ENCODE measurements at places on chromosomes 2 and 18. TPM values are rescaled to one million over a fixed set of nuclear protein-coding genes. Genes with fewer than 3 reads are reported as not detected.

OBSL1 gene
- 38.2 TPM for total RNA-seq

NABP1 gene
- total RNA-seq: 137 TPM

TDRD15 gene
- 0.07 TPM for total RNA-seq

UCN gene
- 5.0 TPM for total RNA-seq

DOK6 gene
- 1.0 TPM for total RNA-seq

- H3K4me3 ChIP-seq: no peak overlapping the region
- no peaks in the 10 kb centered on the region for H3K27me3 ChIP-seq
- peak; percentile 79 for DNase-seq
- no peaks in the 10 kb centered on the region for H3K36me3 ChIP-seq
- H3K27ac ChIP-seq: peak overlapping the region; percentile 21
- H3K4me1 ChIP-seq: peaks cover 32% of the 10 kb centered on the region
Measured at GRCh38 chr2:43210467-43211303, 15.7 kb downstream of the ZFP36L2 start.

DNA sequence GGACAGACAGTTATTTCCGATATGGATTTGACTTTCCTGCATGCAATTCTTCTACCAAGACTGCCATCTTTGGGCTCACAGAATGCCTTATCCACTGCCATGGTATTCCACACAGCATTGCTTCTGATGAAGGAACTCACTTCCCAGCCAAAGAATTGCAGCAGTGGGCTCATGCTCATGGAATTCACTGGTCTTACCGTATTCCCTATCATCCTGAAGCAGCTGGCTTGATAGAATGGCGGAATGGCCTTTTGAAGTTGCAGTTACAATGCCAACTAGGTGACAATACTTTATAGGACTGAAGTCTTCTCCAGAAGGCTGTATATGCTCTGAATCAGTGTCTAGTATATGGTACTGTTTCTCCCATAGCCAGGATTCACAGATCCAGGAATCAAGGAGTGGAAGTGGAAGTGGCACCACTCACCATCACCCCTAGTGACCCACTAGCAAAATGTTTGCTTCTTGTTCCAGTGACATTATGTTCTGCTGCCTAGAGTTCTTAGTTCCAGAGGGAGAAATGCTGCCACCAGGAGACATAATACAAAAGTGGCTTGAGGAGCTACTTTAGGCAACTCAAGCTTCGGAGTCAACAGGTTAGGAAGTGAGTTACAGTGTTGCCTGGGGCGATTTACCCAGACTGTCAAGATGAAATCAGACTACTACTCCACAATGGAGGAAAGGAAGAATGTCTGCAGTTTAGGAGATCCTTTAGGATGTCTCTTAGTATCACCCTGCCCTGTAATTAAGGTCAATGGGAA lies 23.8 kb upstream of the SMAD4 start:
- no peaks in the 10 kb centered on the region for H3K27me3 ChIP-seq
- peak; percentile 39 for DNase-seq
- H3K4me1 ChIP-seq: no peaks in the 10 kb centered on the region
- no peak overlapping the region for H3K4me3 ChIP-seq

DNA sequence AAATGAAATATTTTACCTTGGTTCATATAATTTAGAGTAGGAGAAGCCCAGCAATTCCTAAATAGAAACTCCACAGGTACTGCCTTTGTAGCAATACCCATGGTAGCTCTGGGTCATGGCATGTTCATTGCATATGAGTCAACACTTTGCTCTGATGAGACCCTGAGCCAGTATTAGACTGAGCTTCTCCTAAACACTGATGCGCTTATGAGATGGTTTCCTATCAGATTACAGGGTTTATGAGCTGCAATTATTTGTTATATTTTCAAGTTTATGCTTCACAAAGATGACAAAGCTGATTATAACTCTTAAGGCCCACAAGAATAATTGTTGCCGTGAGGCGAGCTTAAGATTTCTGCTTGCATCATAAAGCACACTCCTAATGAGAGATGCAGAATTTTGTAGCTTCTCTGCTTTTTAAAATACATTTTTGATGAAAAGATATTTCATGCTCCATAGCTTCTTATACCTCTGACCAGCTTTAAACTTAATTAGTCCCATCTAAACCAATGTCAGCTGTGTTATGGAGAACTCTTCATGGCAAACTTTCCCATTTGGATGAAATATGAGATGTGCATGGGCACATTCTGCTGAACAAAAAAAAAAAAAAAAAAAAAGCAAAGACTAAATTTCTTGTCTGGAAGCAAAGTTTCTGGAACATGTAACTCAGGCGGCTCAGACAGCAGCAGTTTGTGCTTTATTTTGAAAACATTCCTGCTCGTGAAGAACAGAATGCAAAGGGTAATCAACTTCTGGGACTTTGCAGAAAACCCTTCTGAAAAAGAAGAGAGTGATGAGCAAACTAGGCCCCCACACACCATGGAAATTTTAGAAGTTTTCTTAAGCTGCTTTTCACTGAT lies 162.6 kb downstream of the KCNE4 start:
- no peaks in the 10 kb centered on the region for H3K27me3 ChIP-seq
- no peak overlapping the region for H3K4me3 ChIP-seq
- DNase-seq: no peak

DNA sequence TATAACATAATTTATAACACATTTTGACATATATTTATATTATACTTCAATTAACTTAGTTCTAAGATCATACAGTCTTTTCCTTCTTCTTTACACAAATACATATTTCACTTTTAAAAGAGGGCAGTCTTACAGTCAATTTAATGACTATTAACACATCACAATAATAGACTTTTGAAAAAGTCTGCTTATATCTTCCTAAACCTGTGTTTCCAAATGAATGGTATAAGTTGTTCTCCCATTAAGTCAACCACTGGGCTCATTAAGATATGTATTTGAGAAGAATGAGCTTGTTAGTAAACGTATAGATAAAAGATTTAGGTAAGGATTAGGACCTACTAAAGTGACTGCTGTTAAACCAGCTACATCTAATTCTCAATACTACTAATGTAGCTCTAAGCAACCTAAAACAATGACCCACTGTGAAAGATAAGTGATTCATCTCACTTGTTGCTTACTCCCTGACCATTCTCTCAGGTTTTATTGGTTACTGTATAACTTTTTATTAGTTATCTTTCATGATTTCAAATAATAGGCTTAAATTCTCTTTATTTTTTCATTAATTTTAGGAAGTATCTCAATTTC lies 27.0 kb downstream of the SLC40A1 start:
- no peak for DNase-seq
- H3K36me3 ChIP-seq: peaks cover 2% of the 10 kb centered on the region
- H3K4me1 ChIP-seq: no peaks in the 10 kb centered on the region

GRCh38 chr2:85593023-85593422 lies 2.5 kb upstream of the RNF181 start:
- no peaks in the 10 kb centered on the region for H3K27me3 ChIP-seq
- no peak for DNase-seq
- H3K27ac ChIP-seq: peak overlapping the region; percentile 97
- peaks cover 65% of the 10 kb centered on the region for H3K4me1 ChIP-seq
- H3K4me3 ChIP-seq: no peak overlapping the region

DNA sequence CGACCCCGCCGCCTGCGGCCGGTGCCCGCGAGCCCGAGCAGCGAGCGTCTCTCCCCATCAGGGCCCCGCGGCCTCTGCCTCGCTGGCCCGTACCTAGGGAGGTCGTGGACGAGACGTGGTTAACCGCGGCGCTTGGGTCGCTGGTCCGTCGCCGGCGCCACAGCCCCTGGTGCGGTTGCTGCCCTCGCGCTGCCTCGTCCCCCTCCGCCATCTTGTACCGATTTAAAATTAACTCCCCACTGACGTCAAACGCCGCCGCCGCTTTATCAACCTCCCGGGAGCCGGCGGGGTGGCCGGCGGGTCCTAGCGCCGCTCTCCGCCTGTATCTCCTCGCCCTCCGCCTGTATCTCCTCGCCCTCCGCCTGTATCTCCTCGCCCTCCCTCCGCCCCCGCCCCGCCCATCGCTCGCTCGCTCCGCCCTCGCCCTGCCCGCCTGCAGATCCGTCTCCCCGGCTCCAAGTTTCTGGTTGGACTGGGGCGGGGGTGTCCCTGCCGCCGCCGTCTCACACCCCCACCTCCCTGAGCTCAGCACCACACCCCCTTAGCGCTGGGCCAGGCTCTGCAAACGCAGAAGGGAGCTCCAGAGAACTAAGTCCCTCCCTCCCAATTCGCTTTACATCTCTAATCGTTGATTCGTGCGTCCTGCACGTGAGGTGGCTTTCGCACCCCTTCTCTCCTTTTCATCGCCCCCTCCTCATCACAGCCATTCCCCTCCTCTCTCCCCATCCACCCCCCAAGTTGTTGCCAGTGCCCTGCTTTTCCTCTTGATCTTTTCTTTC lies at the start of gene ATL2:
ATL2 (minus strand) TSS at position 224 of the 779 bp plus-strand sequence; CDS start at position 211, 13 bp downstream.
- H3K36me3 ChIP-seq: no peaks in the 10 kb centered on the region
- H3K4me3 ChIP-seq: peak within 1 kb of the TSS; percentile 73
- no peaks in the 10 kb centered on the region for H3K27me3 ChIP-seq
- DNase-seq: peak; percentile 98
- peak within 1 kb of the TSS; percentile 98 for H3K27ac ChIP-seq

DNA sequence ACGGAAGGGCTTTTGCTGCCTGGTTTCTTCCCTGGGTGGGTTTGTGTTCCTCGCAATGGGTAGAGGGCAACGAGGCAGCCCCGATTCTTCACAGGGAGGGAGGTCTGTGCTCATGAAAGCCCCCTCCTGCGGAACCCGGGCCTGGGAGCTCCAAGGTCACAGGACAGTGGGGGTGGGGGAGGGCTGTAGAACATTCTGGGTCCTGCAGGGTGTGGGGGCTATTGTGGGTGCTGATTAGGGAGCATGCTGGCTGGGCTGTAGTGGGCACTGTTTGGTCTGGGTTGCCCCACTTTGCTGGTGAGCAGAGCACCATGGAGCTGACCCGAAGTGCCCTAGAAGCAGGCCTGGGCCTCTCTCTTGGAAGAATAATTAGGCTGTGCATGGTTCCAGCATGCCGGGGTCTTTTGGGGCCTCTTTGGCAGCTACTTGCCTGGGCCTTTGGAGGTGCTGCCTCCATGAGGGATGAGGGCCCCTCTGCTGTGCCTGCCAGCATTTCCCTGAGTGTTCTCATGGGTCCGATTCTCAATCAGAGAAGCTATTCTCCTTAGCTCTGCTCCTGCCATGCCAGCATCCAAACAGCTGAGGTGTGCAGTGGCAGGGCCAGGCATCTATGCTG lies 232.2 kb upstream of the HS6ST1 start:
- H3K27me3 ChIP-seq: no peaks in the 10 kb centered on the region
- no peak for DNase-seq
- H3K36me3 ChIP-seq: no peaks in the 10 kb centered on the region
- H3K27ac ChIP-seq: no peak overlapping the region

DNA sequence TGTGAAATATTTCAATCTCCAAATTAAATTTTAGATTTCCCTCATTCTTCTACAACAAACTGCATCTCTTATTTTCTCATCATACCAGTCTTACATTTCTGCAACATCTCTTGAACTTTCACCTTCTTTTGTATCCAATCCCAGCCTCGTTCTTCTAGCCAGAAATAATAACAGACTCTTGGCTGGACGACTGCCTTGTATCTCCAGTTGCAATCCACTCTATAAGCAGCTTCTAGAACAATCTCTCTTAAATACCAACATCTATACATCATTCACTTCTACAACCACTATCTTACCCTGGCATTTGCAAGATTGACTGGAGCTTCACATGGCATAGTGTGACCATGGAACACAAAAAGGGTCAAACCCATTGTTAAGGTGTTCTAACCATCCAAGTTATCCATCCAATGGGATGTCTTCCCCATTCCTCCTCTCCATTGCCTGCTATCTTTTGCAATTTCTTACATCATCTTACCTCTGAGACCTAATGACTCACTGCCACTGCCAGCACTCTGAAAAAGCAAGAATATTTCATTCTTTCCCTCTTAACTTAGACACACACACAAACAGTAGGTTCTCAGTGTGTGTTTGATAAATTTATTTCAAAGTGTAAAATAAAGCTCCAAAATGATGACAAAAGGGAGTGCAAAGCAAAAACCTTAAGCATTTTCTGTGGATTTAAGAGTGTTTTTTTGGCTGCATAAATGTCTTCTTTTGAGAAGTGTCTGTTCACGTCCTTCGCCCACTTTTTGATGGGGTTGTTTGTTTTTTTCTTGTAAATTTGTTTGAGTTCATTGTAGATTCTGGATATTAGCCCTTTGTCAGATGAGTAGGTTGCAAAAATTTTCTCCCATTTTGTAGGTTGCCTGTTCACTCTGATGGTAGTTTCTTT lies 145.6 kb downstream of the METTL4 start:
- H3K27ac ChIP-seq: no peak overlapping the region
- no peak for DNase-seq
- H3K4me1 ChIP-seq: no peaks in the 10 kb centered on the region
- no peak overlapping the region for H3K4me3 ChIP-seq
- H3K27me3 ChIP-seq: no peaks in the 10 kb centered on the region

GRCh38 chr2:160207804-160208654 lies 8.0 kb upstream of the ITGB6 start:
- H3K27ac ChIP-seq: peak overlapping the region; percentile 77
- no peak overlapping the region for H3K4me3 ChIP-seq
- DNase-seq: peak; percentile 85
- H3K4me1 ChIP-seq: peaks cover 25% of the 10 kb centered on the region
- no peaks in the 10 kb centered on the region for H3K36me3 ChIP-seq

DNA sequence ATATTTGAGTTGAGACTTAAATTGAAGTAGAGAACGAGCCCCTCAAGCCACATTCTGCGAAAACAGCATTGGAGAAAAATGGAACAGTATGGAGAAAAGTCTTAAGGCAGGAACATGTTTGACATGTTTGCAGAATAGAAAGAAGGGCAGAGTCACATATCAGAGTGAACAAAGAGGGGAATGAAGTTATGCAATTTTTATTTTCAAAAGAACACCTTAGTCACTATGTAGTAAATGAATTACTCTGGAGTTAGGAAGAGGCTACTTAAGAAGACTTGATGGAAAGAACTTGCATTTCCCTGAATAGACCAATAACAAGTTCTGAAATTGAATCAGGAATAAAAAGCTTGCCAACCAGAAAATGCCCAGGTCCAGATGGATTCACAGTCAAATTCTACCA lies 391.4 kb upstream of the CDH19 start:
- no peaks in the 10 kb centered on the region for H3K27me3 ChIP-seq

DNA sequence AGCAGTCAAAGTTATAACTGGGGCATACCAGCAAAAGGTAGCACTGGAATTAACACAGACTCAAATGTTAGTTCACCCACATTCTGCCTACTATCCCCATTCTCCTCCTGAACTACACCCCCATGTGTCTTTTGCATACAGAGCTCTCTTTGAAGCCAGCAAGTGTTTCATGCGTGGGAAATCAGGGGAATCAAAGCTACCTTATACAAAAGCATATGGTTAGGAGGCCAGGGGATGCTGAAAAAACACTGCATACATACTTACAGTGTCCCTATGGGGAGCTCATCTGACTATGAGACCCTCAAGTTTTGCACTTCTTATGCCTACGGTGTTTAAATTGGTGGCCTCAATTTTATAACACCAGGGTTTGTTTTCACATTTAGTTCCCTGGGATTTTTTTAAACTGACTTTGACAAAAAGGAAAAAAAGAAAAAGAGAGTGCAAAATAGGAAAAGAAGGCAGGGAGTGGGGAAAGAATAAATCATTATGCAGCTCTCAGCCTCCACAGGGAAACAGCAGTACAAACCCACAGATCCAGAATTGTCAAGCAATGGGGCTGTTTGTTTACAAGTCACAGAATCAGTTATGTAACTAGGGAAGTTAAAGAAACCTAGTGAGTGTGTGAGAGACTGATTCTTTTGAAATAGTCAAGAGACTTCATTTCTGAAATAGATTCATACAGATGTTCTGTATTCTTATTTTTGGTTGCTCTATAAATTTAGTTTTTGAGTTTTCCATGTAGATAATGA lies 20.1 kb upstream of the PPP3R1 start:
- peaks cover 4% of the 10 kb centered on the region for H3K4me1 ChIP-seq
- H3K36me3 ChIP-seq: no peaks in the 10 kb centered on the region
- no peak overlapping the region for H3K4me3 ChIP-seq
- H3K27me3 ChIP-seq: no peaks in the 10 kb centered on the region
- no peak for DNase-seq
- H3K27ac ChIP-seq: no peak overlapping the region

Data from upper lobe of left lung (tissue), 6 donors.